Esophagus squamous epithelium (tissue), 5 donors: ENCODE measurements at places on chromosomes 3 and 15. TPM values are rescaled to one million over a fixed set of nuclear protein-coding genes. Genes with fewer than 3 reads are reported as not detected.

PARP15 gene
- 0.09 TPM for total RNA-seq

EXD1 gene
- total RNA-seq: not detected

GRCh38 chr3:95939235-95939809 lies 875.1 kb upstream of the EPHA6 start:
- DNase-seq: no peak

- no peak for DNase-seq
These were observed 65.4 kb upstream of the ZNF148 start for GRCh38 chr3:125440559-125440955.

GRCh38 chr3:78754066-78754743 lies 1013.6 kb downstream of the ROBO1 start:
- no peak for DNase-seq

DNA sequence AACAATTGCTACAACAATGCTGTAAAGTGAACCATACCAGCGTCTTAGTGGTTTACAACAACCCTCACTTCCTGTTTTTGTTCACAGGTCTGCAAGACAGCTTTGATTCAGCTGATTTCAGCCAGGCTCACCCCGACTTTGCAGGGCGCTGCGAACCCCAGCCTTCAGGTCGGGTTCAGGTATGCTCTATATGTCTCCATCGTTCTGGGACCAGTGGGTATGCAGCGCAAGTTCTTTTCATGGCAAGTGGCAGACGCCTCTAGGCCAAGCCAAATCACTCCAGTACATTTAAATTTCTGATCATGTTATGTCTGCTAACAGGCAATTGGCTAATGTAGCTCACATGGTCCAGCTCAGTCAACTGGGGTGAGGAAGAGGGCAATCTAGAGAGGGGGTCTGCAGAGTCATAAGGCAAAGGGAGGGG lies 52.4 kb upstream of the RGMA start:
- DNase-seq: no peak

GRCh38 chr3:13338231-13338630 lies 81.9 kb downstream of the NUP210 start:
- DNase-seq: no peak

DNA sequence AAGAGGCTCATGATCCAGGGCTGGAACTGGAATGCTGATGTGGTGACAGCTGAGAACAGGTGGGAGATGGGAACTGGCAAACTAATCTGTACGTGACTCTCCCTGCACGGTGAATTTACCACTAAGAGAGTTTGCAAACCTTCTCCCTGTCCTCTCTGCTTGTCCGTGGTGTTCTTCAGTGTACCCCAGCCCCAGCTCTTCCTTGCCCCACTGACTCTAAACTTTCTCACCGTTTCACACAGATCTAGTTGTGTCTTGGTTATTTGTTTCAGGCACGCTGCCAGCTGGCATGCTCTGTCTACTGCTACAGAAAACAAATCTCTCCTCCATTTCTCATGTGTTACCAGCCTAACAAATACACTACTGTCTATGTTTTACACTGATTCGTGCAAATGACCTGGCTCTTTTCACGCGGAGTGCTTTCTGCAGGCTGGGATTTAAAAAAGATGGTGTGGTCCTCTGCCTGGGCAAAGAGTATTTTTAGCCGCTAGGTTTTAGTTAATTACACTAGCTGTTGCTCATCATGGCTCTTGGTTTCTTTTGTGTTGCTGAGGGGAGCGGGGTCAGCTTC lies 192.7 kb upstream of the LRIG1 start:
- no peak for DNase-seq

DNA sequence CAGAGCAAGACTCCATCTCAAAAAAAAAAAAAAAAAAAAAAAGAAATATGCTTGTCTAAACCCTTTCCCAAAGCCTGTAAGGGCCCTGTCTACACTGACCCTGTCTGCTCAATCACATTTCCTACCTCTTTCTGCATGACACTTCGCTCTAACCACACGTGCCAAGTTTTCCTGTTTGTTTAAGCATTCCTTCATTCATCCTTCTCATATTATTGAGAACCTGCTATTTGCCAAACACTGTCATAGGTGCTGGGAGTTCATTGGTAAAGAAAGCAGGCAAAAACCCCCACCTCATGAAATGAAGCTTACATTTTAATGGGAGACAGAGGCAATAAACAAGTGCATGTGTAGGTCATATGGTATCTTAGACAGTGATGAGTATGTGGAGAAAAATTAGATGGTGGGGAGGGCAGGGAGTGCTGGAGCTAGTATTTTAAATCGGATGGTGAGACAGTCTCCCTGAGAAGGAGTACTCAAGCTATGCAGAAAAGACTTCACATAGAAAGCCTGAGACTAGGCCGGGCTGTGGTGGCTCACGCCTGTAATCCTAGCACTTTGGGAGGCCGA lies 48.0 kb downstream of the B3GNT5 start:
- no peak for DNase-seq
